ENCODE measurements at places on chromosomes 2 and 18.

DNA sequence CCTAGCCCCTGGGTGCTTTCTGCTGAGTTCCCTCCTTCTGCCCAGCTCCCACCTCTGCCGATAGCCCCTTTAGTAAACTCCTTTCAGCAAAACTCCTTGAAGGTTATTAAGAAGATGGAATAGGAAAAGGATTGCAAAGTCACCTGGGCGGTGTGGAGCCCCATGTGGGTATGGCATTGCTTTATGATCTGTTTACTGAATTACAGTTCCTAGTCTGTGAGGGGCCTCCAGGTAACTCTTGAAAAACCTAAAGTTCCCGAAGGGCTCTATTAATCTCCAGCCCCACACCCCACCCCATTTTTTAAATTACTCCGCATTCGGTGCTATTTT, 116.9 kb upstream of the UXS1 start:
- no peak for DNase-seq
- H3K4me3 ChIP-seq, result no peak overlapping the region
- no peaks in the 10 kb centered on the region for H3K36me3 ChIP-seq
- no peaks in the 10 kb centered on the region for H3K27me3 ChIP-seq
- H3K27ac ChIP-seq, result no peak overlapping the region
- no peaks in the 10 kb centered on the region for H3K4me1 ChIP-seq

GRCh38 chr2:157848213-157848612, 27.9 kb downstream of the ACVR1 start:
- H3K27me3 ChIP-seq, result no peaks in the 10 kb centered on the region
- no peaks in the 10 kb centered on the region for H3K4me1 ChIP-seq
- H3K36me3 ChIP-seq, result peaks cover 4% of the 10 kb centered on the region

GRCh38 chr2:229752970-229753729, 38.8 kb upstream of the DNER start:
- DNase-seq, result no peak
- H3K36me3 ChIP-seq, result no peaks in the 10 kb centered on the region
- no peaks in the 10 kb centered on the region for H3K4me1 ChIP-seq
- H3K27me3 ChIP-seq, result no peaks in the 10 kb centered on the region
- no peak overlapping the region for H3K4me3 ChIP-seq
- H3K27ac ChIP-seq, result no peak overlapping the region

- DNase-seq, result no peak
- no peak overlapping the region for H3K4me3 ChIP-seq
- H3K27me3 ChIP-seq, result peaks cover 7% of the 10 kb centered on the region
- H3K4me1 ChIP-seq, result no peaks in the 10 kb centered on the region
- H3K36me3 ChIP-seq, result no peaks in the 10 kb centered on the region
- no peak overlapping the region for H3K27ac ChIP-seq
These were observed 94.4 kb downstream of the SGPP2 start for GRCh38 chr2:222518570-222519381.

DNA sequence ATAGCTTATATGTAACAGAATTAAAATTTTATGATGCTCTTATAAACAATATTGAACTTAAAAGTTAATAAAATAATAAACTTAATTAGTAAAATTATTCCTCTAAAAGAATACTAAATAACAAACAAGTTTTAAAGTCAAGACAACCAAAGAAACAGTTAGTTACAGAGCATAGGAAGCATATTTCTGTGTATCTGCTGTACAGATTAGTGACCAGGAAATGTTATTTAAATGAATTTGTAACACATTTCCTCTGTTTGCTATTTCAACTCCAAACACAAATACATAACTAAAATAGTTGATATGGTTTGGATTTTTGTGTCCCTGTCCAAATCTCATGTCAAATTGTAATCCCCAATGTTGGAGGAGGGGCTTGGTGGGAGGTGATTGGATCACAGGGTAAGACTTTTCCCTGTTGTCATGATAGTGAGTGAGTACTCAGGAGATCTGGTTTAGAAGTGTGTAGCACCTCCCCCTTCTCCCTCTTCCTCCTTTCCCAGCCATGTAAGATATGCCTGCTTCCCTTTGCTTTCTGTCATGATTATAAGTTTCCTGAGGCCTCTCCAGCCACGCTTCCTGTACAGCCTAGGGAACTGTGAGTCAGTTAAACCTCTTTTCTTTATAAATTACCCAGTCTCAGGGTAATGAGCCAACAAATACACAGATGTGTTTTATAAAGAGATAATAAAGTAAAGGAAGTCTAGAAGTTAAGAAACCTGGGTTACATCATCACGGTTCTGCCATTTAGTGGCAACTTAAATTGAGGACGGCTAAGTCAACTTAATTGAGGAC, 51.8 kb downstream of the ROCK2 start:
- no peak overlapping the region for H3K27ac ChIP-seq
- peak; percentile 7 for DNase-seq
- H3K4me3 ChIP-seq, result no peak overlapping the region
- 0 out of 2 replicates have a peak, but pooled peaks cover 3% of the 10 kb centered on the region for H3K4me1 ChIP-seq
- H3K36me3 ChIP-seq, result 0 out of 2 replicates have a peak, but pooled peaks cover 2% of the 10 kb centered on the region

DNA sequence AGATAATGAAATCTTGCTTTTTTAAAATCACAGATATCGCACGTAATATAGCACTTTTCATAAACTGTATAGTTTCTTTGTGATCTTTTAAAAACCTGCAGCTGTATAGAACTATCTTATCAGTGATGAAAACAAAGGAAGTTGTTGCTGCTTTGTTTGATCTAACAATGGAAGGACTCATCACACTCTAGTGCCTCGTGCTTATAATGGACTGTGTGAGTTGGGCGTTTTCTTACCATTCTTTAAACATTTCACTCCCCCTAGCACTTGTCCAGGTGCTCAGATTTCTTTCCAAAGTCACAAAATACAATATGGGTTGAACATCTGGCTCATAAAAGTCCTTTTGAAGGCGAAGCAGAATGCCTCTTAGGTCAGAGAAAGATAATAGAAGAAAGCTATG, 94.8 kb upstream of the SPATS2L start:
- H3K4me3 ChIP-seq, result no peak overlapping the region
- DNase-seq, result no peak
- H3K27me3 ChIP-seq, result no peaks in the 10 kb centered on the region
- H3K36me3 ChIP-seq, result no peaks in the 10 kb centered on the region
- no peak overlapping the region for H3K27ac ChIP-seq

- H3K27me3 ChIP-seq, result peaks cover 5% of the 10 kb centered on the region
- H3K4me1 ChIP-seq, result peaks cover 3% of the 10 kb centered on the region
- no peak for DNase-seq
- no peak overlapping the region for H3K4me3 ChIP-seq
- H3K36me3 ChIP-seq, result no peaks in the 10 kb centered on the region
These were observed 25.2 kb upstream of the OTOS start for GRCh38 chr2:240165661-240166060.

GRCh38 chr18:74396171-74397169, 60.6 kb downstream of the DIPK1C start:
- no peaks in the 10 kb centered on the region for H3K4me1 ChIP-seq
- no peaks in the 10 kb centered on the region for H3K36me3 ChIP-seq
- DNase-seq, result no peak
- no peak overlapping the region for H3K4me3 ChIP-seq
- no peak overlapping the region for H3K27ac ChIP-seq

GRCh38 chr2:132466428-132467028, 49.9 kb downstream of the GPR39 start:
- H3K4me3 ChIP-seq, result no peak overlapping the region
- H3K27ac ChIP-seq, result no peak overlapping the region
- DNase-seq, result no peak
- H3K27me3 ChIP-seq, result no peaks in the 10 kb centered on the region
- no peaks in the 10 kb centered on the region for H3K36me3 ChIP-seq

GRCh38 chr18:44893045-44893706, 212.5 kb downstream of the SETBP1 start:
- H3K4me1 ChIP-seq, result peaks cover 20% of the 10 kb centered on the region
- no peak for DNase-seq
- no peak overlapping the region for H3K4me3 ChIP-seq
- H3K27me3 ChIP-seq, result no peaks in the 10 kb centered on the region
- no peaks in the 10 kb centered on the region for H3K36me3 ChIP-seq

- no peak for DNase-seq
- no peak within 1 kb of the TSS for H3K27ac ChIP-seq
- peak within 1 kb of the TSS; percentile 29 for H3K4me3 ChIP-seq
- peaks cover 36% of the 10 kb centered on the region for H3K4me1 ChIP-seq
These were observed at the start of gene MLPH for GRCh38 chr2:237486819-237487448. Gene MLPH, plus strand, starts transcription at chr2:237487251. Its CDS starts 6,176 bp downstream, at chr2:237493427.

GRCh38 chr2:102140377-102140776, 2.2 kb upstream of the IL1R1 start:
- no peaks in the 10 kb centered on the region for H3K27me3 ChIP-seq
- DNase-seq, result no peak
- H3K36me3 ChIP-seq, result peaks cover 16% of the 10 kb centered on the region
- H3K27ac ChIP-seq, result no peak overlapping the region

DNA sequence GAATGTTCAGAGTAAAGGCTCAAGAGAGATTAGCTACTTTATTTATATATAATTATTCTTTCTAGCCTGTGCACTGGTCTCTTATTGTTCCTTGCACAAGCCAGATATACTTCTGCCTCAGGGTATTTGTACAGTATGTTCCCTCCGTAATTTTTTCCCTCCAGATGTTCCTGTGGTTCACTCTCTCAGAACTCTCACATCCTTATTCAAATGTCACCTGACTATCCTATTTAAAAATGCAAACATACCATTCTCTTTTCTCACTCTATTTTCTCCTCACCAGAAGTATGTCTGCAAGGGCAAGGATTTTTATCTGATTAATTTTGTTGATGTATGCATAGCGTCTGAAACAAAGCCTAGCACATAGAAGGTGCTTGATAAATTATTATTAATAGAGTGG, 64.0 kb upstream of the CERS6 start:
- H3K36me3 ChIP-seq, result no peaks in the 10 kb centered on the region
- H3K27me3 ChIP-seq, result no peaks in the 10 kb centered on the region
- H3K27ac ChIP-seq, result no peak overlapping the region
- H3K4me1 ChIP-seq, result no peaks in the 10 kb centered on the region
- no peak overlapping the region for H3K4me3 ChIP-seq

DNA sequence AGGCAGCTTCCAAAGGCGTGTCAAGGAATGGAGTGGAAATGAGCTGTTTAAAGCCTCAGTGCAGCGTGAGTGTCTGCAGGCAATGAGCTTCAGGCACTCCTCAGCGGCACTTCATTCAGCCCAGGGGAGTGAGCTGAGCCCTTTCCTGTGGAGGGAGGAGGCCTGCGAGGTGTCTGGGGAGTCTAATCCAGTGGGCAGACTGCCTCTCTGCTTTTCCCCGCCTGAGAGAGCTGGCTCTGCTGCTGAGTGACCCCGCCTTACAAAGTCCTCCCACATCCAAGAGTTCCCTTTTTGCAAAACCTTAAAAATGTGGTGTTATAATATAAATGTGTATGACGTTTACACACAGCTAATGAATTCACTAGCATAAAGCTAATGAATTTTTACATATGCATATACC, 7.0 kb upstream of the LDLRAD4 start:
- H3K4me3 ChIP-seq, result no peak overlapping the region
- no peak overlapping the region for H3K27ac ChIP-seq
- peaks cover 33% of the 10 kb centered on the region for H3K27me3 ChIP-seq
- no peak for DNase-seq
- no peaks in the 10 kb centered on the region for H3K4me1 ChIP-seq

GRCh38 chr2:60476206-60476954, 77.1 kb downstream of the BCL11A start:
- H3K27ac ChIP-seq, result no peak overlapping the region
- no peak for DNase-seq
- H3K27me3 ChIP-seq, result no peaks in the 10 kb centered on the region
- no peaks in the 10 kb centered on the region for H3K36me3 ChIP-seq
- H3K4me3 ChIP-seq, result no peak overlapping the region
